ENCODE measurements at places on chromosomes 1 and 21.

DNA sequence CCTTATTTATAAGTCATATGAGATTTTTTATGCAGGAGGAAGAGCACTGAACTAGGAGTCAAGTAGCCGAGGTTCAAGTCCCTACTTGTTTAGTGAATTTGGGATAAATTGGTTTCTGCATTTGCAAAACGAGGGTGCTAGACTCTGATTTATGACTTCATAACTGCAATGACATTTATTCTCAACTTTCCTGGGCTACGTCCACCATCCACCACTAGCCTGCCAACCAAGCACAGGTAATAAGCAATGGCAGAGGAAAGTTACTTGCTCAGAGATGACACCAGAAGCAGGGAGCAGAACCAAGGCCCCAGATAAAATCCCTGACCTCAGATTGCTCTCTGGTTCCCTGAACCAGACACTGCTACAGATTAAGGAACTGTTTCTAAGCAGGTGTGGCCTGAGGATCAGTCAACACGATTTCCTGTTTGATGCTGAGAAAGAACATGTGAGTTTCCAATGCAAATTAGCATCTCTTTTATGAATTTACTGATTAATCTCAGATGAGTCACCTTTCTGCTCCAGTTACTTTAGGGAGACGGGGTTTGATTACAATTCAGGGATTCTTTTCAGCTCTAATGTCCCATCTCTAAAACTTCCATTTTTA is 52.7 kb downstream of the PLPP3 start:
- no peak for DNase-seq

GRCh38 chr1:226636847-226637096 is 88.2 kb downstream of the STUM start:
- DNase-seq, result no peak

GRCh38 chr1:89657886-89658285 is 25.0 kb downstream of the LRRC8C start:
- no peak for DNase-seq

DNA sequence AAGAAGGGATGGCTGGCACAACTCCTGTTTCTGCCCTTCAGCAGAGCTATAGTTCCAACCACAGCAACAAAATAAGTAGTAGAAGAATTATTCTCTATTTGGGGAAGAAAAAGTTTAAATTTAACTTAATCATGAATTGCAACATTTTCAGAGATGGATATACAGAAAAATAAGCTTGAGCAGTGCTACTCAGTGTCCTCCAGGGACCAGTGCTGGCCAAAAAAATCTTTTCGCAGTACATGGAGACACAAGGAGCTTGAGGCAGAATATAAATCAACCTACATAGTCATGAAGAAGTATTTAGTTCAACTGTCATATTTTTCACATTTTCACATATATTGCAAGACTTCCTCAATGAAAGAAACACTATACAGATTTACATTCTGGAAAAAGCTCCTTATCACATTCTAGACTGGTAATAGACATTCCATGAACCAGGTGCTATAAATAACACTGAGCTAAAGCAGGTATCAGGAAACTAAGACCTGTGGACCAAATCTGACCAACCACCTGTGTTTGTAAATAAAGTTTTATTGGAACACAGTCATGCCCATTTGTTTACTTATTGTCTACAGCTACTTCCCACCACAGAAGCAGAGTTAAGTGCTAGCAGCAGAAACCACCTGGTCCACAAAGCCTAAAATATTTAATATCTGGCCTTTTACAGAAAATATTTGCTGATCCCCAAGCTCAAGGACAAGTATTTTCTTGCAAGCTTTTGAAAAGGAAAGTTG is 101.9 kb downstream of the RGS21 start:
- no peak for DNase-seq

GRCh38 chr1:21622466-21623315 is 46.5 kb downstream of the RAP1GAP start:
- DNase-seq, result peak; percentile 30

DNA sequence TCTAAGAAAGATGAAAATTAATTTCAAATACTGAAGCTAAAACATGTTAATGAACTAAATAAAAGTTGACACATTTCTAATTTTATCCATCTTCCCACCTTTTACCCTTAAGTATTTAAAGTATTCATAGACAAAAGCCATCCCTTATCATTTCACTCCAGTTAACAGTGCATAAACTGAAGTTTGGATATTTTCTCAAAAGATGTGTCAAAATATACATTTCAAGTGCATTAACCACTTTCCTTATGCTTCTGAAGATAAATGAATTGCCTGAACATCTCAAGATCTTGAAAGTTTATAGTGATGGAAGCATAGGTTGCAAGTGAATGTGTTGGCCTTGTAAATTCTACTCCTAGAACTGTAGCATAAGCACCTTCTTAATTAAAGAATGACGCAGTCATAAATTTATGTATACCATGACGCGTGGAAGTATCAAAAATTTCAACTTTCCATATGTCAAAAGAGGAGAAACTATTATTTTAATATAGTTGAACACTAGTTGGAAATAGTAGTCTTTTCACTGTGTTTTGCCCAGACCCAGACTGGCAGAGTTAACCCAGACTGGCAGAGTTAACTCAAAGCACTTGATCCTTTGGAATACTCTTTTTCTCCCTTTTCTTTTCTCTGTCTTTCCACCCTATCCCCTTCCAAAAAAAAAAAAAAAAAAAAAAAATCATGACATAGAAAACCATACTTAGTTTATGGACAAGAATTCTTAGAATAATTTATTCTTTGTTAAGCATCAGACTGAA is 282.6 kb upstream of the C1orf105 start:
- no peak for DNase-seq

DNA sequence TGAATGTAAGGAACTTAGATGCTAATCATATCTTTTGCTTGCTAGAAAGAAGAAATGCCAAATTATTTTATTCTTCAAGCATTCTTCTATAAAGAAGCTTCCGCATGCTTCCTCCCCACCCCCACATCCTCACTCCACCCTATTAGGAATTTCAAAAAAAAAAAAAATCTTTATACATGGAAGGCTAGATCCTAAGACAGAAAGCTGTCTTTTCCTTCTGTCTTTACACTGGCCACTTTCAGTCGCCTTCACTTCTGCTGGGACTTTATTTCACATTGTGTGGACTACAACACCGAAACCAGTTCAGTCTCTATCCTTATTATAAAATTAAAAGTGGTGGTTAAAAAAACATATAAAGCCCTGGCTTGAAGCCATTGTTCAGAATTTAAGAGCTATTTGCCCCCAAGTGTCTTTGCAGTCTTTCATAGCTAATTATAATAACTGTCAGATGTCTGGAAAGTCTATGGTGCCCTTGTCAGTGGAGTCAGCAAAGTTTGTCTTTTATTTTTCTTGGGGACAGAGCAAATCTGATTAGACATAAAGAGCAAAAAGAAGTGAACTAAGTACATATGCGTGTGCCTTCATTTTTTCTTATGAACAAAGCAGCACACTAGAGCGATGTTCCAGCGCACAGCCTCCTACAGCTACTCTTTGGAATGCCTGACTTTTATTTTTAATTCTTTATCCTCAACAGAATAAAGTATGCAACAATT is 297.7 kb downstream of the PTPRC start:
- DNase-seq, result no peak

- DNase-seq, result no peak
Measured at GRCh38 chr1:221840511-221841243, 98.8 kb upstream of the DUSP10 start.

- no peak for DNase-seq
Measured at GRCh38 chr1:12692967-12693782, 22.7 kb upstream of the AADACL3 start.

DNA sequence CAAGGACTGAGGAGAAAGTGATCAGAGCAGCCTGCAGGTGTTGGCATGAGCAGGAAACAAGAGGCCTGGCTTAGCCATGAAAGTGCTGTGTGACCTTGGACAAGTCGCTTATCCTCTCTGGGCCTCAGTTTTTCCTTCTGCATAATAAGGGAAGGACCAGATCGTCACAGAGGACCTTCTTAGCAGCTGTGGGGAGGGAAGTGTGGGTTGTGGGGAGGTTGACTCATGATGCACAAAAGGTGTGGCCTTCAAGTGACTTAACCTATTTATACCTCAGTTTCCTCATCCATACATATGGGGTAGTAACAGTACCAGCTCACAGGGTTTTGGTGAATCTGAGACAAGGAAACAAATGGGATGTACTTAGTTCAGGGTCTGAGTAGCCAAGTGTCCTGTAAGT is 658.8 kb downstream of the MATN1 start:
- DNase-seq, result no peak

GRCh38 chr1:89905395-89906058 is 84.7 kb downstream of the LRRC8D start:
- DNase-seq, result no peak

DNA sequence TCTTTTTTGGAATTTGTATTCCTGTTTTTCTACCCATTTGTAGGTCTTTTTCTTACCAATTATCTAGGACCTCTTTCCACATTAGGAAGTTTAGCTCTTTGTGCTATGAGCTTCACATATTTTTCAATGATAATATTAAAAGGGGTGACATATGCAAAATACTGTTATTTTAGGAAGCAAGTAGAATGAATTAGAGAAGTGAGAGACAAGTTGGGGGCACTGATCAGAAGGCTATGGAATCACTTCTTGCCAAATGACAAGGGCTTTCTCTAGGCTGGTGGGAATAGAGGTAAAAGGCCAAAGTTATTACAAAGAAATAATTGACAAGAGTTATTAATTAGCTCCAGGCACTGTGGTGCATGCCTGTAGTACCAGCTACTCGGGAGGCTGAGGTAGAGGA is 4.3 kb upstream of the BCAR3 start:
- no peak for DNase-seq

DNA sequence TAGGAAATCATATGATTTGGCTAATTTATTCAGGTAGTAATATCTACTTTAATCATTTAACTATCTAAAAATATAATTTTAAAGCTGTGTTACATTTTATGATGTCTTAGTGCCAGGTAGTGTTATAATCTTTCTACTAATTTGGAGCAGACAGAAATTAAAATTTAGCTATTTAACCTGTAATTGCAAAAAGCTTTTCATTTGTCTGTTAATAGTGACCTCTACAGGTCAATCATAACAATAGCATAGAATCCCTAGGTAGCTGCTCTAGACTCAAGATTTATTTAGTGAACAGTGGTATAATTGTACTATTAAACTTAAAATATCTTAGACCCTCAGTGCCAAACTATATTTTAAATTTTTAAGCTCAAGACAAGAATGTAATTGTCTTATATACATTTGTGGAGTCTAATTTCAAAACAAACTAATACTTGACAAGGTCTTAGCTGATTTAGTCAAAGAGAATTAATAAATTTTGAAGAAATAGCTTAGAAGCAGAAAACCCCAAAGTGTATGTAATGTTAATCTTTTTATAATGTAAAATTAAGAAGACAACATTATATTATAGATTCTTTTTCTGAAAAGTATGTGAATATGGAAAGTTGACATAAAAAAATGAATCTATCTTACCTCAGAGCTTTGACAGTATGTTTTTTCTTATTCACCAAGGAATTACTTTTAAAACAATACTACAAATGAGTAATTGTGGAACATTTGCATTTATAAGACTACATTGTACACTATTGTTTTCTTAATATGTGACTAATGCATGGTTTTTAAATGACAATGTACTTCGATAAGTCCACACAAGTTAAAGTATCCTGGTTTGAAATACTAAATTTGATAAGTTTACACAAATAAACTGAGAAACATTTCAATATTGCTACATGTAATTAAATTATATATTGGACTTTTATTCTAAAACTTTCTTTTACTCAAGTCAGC is 64.1 kb upstream of the RNPC3 start:
- DNase-seq, result no peak

DNA sequence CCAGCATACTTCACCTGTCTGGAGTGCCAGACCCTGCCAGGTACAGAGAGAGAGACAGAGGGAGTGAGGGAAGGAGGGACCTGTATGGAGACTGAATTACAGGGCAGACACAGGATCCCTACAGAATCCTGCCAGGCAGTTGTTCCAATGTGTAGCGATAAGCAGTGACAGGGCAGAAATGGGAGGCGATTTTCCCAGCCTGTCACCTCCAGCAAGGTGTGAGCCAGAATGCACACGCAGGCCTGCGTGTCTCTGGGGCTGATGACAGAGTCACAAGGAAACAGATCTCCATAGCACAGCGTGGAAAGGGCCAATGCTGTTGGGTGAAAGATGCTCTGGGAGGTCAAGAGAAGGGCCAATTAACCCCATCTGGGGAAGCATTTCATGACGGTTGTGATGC is 111.3 kb downstream of the HIVEP3 start:
- no peak for DNase-seq

GRCh38 chr1:97138515-97139032 is 417.0 kb downstream of the PTBP2 start:
- DNase-seq, result no peak

GRCh38 chr1:2199042-2199810 is 4.7 kb upstream of the FAAP20 start:
- DNase-seq, result peak; percentile 57

GRCh38 chr1:19616489-19616888 is 27.6 kb upstream of the NBL1 start:
- no peak for DNase-seq

GRCh38 chr1:164926107-164926506 is 367.1 kb downstream of the PBX1 start:
- DNase-seq, result no peak
